ENCODE measurements at places on chromosomes 1 and 21.

DNA sequence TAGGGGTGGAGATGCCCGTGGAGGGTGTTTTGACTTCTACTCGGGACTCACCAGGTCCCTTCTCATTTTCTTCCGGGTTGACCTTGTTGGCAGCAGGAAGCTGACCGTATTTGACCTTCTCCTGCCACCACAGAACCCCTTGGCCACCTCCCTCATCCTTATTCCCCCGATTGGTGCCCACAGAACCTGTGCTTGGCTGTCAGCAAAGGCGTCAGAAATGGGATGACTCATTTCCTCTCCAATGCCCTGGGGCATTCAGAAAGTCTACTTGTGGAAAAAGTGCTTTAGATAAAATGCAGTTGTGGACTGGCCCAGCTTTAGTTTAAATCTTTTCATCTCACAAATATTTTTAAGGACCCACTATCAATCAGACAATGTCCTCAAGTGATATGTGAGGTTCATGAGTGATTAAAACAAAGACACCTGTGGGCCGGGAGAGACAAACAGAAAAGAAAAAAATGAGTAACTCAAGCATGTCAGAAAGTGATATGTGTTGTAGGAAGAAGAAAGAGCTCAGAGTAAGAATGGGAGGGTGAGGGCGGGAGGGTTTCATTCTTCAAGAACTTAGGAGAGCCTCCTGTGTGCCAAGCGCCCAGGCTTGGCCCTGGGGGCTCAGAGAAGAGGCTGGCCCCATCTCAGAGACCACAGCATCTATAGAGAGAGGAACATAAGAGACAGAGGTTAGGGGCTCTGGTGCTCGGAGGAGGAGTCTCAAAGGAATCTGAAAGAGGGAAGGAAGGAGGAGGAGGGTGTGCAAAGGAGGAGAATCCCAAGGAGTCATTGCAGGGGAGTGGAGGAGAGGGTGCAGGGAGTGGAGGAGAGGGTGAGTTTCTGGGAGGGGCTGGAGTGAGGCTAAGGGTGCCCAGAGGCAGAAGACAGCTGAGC is 221.6 kb upstream of the VAMP3 start:
- DNase-seq, result no peak
- H3K27ac ChIP-seq, result no peak overlapping the region
- no peaks in the 10 kb centered on the region for H3K36me3 ChIP-seq
- no peak overlapping the region for H3K4me3 ChIP-seq
- peaks cover 32% of the 10 kb centered on the region for H3K4me1 ChIP-seq

GRCh38 chr1:4743978-4744750 is 89.8 kb downstream of the AJAP1 start:
- no peaks in the 10 kb centered on the region for H3K4me1 ChIP-seq
- no peaks in the 10 kb centered on the region for H3K36me3 ChIP-seq
- no peak for DNase-seq
- H3K27ac ChIP-seq, result no peak overlapping the region

DNA sequence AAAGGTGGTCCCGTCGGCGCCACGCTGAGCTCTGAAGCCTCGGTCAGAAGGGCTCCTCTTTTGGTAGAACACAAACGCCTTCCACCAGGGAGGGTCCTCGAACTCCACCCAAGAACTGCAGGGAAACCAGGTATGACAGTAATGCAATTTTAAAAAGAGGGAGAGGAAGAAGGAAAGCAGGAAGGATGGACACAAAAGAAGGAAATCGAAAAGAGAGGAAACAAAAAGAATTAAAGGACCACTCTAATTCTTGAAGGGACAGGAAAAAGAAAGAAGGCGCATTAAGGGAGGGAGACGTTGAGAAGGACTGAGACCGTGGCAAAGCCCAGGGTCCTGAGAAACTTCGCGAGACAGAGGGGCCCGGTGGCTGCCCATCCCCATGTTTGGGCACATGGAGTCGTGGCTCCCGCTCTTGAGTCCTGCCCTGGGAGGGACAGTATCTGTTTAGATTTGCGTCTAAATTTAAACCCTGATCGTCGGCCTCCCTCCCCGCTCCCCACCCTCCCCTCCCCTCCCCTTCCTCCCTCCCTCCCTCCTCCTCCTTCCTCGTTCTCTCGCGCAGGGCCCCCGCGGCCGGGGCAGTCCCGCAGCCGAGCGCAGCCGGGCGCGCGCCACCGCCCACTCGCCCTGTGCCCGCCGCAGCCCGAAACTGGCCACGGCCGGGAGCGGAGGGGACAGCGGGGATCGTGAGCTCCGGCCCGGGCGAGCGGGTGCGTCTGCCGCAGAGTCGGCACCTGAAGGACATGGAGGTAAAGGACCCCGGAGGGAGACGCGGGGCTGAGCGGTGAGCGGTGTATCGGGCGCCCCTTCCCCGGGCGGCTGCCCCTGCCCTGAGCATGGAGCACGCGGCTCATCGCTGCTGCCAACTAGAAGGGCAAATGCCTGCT is at the start of gene RCSD1:
Gene RCSD1 (plus strand): TSS at position 552 of the 887 bp plus-strand sequence. CDS start 192 bp downstream, at position 744.
- peak within 1 kb of the TSS; percentile 79 for H3K4me3 ChIP-seq
- H3K36me3 ChIP-seq, result no peaks in the 10 kb centered on the region
- no peaks in the 10 kb centered on the region for H3K4me1 ChIP-seq
- no peak for DNase-seq

GRCh38 chr1:67686267-67687197 is 1.5 kb downstream of the GADD45A start:
- H3K4me1 ChIP-seq, result peaks cover 32% of the 10 kb centered on the region
- DNase-seq, result peak; percentile 97
- no peaks in the 10 kb centered on the region for H3K27me3 ChIP-seq
- no peaks in the 10 kb centered on the region for H3K36me3 ChIP-seq
- peak overlapping the region; percentile 96 for H3K27ac ChIP-seq

DNA sequence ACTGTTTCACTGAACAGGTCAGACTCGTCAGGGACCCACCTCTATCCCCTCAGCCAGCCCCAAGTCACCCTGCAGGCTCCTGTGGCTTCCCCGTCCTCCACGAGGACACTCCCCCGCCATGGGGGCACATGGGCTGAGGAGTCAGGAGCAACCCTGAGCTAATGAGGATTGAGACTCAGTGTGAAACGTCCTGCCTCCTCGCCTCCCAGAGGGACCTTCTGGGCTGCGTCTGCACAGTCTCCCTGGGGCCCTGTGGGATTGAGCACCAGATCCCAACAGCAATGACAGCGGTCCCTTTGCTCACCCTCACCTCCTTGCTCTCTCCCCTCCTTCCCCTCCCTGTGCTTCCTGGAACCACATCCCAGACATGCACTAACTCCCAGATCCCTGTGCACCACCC is 18.9 kb upstream of the SLC25A33 start:
- H3K4me3 ChIP-seq, result no peak overlapping the region
- H3K36me3 ChIP-seq, result no peaks in the 10 kb centered on the region

- peak overlapping the region; percentile 87 for H3K4me3 ChIP-seq
- no peaks in the 10 kb centered on the region for H3K27me3 ChIP-seq
- peak overlapping the region; percentile 84 for H3K27ac ChIP-seq
These were observed 580 bp downstream of the RBM34 start for GRCh38 chr1:235160383-235160956.

GRCh38 chr1:59315529-59316463 is 18.9 kb downstream of the FGGY start:
- H3K36me3 ChIP-seq, result no peaks in the 10 kb centered on the region
- no peak overlapping the region for H3K4me3 ChIP-seq
- DNase-seq, result no peak

GRCh38 chr1:119981496-119981895 is 85.2 kb upstream of the ADAM30 start:
- no peaks in the 10 kb centered on the region for H3K27me3 ChIP-seq
- no peaks in the 10 kb centered on the region for H3K36me3 ChIP-seq
- DNase-seq, result no peak

DNA sequence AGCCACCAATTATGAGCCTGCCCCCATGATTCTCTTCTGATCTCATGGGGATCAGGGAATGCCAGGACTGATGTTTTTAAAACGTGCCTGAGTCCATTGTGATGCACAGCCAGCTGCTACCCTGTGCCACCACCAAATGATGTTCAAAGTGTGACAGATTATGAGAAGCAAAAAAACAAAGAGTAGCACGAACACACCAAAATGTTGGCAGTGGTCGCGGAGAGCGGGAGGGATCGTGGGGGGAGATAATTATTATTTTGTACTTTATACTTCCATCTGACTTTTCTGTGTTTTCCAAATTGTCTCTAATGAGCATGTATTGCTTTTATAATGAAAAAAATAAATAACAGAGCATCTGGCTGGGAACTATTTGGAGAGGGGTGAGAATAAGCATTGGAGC is 50.5 kb downstream of the EPHB2 start:
- H3K27ac ChIP-seq, result no peak overlapping the region
- H3K4me1 ChIP-seq, result no peaks in the 10 kb centered on the region
- H3K27me3 ChIP-seq, result no peaks in the 10 kb centered on the region

GRCh38 chr1:153567621-153568366 is 2.1 kb upstream of the S100A2 start:
- H3K36me3 ChIP-seq, result no peaks in the 10 kb centered on the region
- H3K4me3 ChIP-seq, result peak overlapping the region; percentile 28
- no peaks in the 10 kb centered on the region for H3K27me3 ChIP-seq

GRCh38 chr1:19877181-19877750 is 4.9 kb upstream of the OTUD3 start:
- no peaks in the 10 kb centered on the region for H3K36me3 ChIP-seq
- no peak overlapping the region for H3K4me3 ChIP-seq
- H3K27me3 ChIP-seq, result no peaks in the 10 kb centered on the region
- DNase-seq, result no peak

DNA sequence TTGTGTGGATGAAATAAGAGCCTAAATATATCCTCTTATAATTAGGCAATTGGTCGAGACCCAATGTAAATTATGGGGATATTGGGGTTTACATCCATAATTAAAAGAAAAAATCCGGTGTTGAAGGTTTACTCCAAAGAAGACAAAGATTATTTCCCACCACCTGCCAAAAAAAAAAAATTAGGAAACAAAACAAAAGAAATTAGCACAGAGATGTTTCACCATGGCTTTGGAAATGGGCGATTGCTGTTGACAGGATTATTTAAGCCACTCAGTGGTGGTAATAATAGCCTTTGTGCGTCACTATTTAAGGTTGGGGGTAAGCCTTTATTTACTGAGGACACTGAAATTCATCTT is 585 bp upstream of the GLRX2 start:
- no peaks in the 10 kb centered on the region for H3K27me3 ChIP-seq
- peak overlapping the region; percentile 70 for H3K4me3 ChIP-seq
- H3K36me3 ChIP-seq, result peaks cover 2% of the 10 kb centered on the region

DNA sequence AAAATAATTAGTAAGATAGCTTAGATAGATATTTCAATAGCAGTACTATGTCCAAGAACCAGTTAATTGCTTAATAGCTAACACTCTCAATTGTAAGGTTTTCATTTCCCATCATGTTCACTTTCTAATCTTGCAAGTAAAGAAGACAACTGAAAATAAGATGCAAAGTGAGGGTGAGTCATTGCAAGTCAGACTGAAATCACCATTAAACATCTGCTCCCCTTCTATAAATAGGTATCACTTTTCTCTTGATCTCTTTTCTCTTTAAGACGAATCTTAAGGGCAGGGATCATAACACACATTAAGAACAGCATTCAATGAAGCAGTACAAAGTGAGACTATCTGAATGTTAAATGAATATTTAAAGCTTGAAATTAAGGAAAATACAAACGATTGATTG is 40.4 kb downstream of the UBR4 start:
- no peaks in the 10 kb centered on the region for H3K36me3 ChIP-seq
- no peaks in the 10 kb centered on the region for H3K27me3 ChIP-seq
- H3K4me1 ChIP-seq, result no peaks in the 10 kb centered on the region
- DNase-seq, result no peak
- no peak overlapping the region for H3K4me3 ChIP-seq

GRCh38 chr1:85216697-85217096 is 15.9 kb upstream of the SYDE2 start:
- H3K27ac ChIP-seq, result no peak overlapping the region
- H3K27me3 ChIP-seq, result no peaks in the 10 kb centered on the region
- H3K36me3 ChIP-seq, result no peaks in the 10 kb centered on the region
- no peak overlapping the region for H3K4me3 ChIP-seq
- no peaks in the 10 kb centered on the region for H3K4me1 ChIP-seq
